ENCODE measurements at places on chromosomes 3 and 15. TPM values are rescaled to one million over a fixed set of nuclear protein-coding genes. Genes with fewer than 3 reads are reported as not detected.
A peak's percentile ranks its signal among the peaks of the same experiment; 100 is the strongest.

DNA sequence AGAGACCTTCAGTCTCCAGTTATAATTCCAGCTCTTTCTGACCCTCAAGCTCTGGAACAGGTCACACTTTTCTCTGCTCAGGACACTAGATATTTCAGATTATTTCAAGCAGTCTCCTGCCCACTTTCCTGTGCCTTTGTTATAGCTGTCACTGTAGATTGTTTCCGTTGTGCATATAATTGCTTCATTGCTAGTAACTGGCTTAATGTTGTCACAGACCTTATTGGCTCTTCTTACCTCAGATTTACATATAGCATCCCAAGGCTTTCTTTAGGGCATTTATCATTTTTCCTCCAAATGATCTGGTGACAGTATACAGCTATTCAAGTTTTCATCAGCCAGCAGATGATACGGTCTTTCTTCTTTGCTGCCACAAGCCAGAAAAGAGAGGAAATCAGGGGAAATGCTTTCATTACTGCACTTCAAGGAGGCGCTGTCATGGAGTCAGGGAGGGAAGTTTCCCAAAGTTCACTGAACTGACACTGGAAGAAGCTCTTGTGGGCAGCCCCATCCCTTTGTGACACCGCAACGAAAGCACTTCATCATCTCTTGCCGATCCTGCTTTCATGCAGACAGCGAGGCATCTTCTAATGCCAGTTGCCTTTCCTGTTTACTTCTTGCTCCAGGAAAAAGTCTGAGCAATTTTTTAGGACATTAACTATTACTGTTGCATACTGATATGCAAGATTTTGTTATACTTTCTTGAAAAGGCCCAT is 181.9 kb downstream of the CDIN1 start:
- no peaks in the 10 kb centered on the region for H3K4me1 ChIP-seq
- H3K36me3 ChIP-seq: no peaks in the 10 kb centered on the region
- H3K27me3 ChIP-seq: no peaks in the 10 kb centered on the region
- H3K4me3 ChIP-seq: no peak overlapping the region

- H3K27ac ChIP-seq: no peak overlapping the region
- no peak overlapping the region for H3K4me3 ChIP-seq
- no peak for DNase-seq
- H3K27me3 ChIP-seq: no peaks in the 10 kb centered on the region
- H3K4me1 ChIP-seq: no peaks in the 10 kb centered on the region
- H3K36me3 ChIP-seq: no peaks in the 10 kb centered on the region
Measured at GRCh38 chr15:43505738-43506137, 11.7 kb upstream of the MAP1A start.

Gene CGNL1
- total RNA-seq: 5.4 TPM

DNA sequence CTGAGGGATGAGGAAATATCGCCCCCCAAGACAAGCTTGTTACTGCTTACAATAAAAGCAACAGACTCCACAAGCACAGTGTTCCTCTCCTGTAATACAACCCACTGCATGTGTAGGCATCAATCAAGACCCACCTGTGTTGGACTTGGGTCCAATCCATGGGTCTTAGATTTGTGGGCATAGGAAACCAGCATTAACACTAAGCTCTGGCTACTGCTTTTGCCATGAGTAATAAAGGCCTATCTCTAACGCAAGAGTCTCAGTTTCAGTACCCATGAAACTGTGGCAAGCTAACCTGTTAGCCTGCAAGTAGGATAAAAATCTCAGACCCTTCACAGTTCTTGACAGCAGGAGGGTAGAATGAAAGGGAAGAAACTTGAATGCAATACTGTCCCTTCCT is 5.2 kb upstream of the EIF1B start:
- H3K4me3 ChIP-seq: no peak overlapping the region
- H3K27ac ChIP-seq: no peak overlapping the region
- H3K27me3 ChIP-seq: no peaks in the 10 kb centered on the region
- H3K36me3 ChIP-seq: no peaks in the 10 kb centered on the region
- no peaks in the 10 kb centered on the region for H3K4me1 ChIP-seq

DNA sequence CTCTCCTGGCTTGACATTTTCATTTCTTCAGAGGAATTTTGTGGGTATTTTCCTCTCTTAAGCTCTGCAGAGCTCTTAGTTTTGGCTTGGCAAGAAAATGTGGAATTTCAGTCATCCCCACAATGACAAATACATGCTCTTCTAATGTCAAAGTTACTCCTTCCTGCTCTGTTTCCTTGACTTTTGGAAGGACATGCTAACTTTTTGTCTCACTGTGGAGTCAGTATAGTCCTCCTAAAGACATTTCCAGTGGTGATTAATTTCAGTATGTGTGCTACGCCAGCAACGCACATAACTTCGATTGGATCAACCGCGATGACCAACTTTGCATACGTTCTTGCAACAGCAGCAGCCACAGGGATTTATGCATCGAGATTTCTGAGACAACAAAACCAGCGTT is 13.3 kb downstream of the EBLN2 start:
- no peaks in the 10 kb centered on the region for H3K27me3 ChIP-seq
- no peak overlapping the region for H3K27ac ChIP-seq
- no peak for DNase-seq
- no peaks in the 10 kb centered on the region for H3K4me1 ChIP-seq

- DNase-seq: peak; percentile 51
- H3K4me3 ChIP-seq: no peak overlapping the region
- no peaks in the 10 kb centered on the region for H3K4me1 ChIP-seq
- peak overlapping the region; percentile 33 for H3K27ac ChIP-seq
Measured at GRCh38 chr15:71559098-71559497, 251.3 kb upstream of the NR2E3 start.

Gene KBTBD13
- total RNA-seq: 0.33 TPM

- DNase-seq: no peak
- no peaks in the 10 kb centered on the region for H3K27me3 ChIP-seq
- H3K36me3 ChIP-seq: peaks cover 8% of the 10 kb centered on the region
- no peaks in the 10 kb centered on the region for H3K4me1 ChIP-seq
- no peak overlapping the region for H3K4me3 ChIP-seq
Measured at GRCh38 chr15:72340366-72340765, 20.4 kb upstream of the CELF6 start.

DNA sequence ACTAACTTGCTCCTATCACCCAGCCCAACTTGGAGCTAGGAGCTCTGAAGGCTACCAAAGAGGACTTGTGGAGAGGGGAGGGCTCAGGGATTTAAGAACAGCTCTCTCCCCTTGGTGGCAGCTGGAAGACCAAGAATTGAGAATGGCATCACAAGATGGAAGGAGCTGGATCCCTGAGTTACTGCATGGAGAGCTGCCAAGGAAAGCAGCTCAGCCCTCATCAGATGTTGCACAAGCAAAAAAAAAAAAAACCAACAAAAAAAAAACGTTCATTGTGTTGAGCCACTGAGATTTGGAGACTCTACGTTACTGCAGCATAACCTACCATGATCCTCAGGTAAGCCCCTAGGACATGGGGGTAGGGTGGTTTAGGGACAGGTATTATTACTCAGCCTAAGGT is 41.0 kb downstream of the ITGB5 start:
- no peaks in the 10 kb centered on the region for H3K27me3 ChIP-seq
- no peaks in the 10 kb centered on the region for H3K4me1 ChIP-seq
- peak overlapping the region; percentile 91 for H3K27ac ChIP-seq
- H3K4me3 ChIP-seq: no peak overlapping the region
- no peak for DNase-seq
- H3K36me3 ChIP-seq: no peaks in the 10 kb centered on the region

- H3K27me3 ChIP-seq: no peaks in the 10 kb centered on the region
- no peaks in the 10 kb centered on the region for H3K36me3 ChIP-seq
- no peaks in the 10 kb centered on the region for H3K4me1 ChIP-seq
- no peak for DNase-seq
- no peak overlapping the region for H3K27ac ChIP-seq
Measured at GRCh38 chr3:132145833-132146232, 111.0 kb upstream of the CPNE4 start.

DNA sequence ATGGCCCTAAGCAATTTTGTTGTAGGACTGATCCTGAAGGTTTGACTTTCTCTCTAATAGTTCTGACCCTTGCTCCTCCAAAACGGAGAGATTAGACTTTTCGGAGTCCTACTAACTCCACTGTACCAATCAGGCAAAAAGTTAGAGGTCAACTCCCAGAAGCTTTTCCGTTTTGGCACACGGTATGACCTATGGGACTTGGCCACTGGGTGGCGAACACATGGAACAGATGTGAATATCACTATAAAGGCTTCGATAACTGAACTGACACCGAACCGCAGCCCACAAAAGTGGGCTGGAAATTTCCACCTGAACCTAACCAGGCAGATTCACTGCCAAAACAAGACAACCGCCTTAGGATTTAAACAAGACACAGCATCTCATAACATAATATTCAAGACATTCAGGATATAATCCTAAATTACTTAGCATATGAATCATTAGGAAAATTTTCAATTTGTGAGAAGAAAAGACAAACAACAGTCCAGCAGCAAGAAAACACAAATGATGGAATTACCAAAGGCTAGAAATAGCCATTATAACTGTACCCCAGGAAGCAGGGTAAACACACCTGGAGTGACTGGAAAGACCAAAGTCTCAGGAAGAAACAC is 12.2 kb upstream of the TM2D3 start:
- no peak overlapping the region for H3K4me3 ChIP-seq

GRCh38 chr3:196971094-196971698 is 2.6 kb upstream of the PIGZ start:
- no peak overlapping the region for H3K27ac ChIP-seq
- no peaks in the 10 kb centered on the region for H3K4me1 ChIP-seq
- no peak overlapping the region for H3K4me3 ChIP-seq
- H3K36me3 ChIP-seq: no peaks in the 10 kb centered on the region
- no peaks in the 10 kb centered on the region for H3K27me3 ChIP-seq

GRCh38 chr3:38130631-38131065 is 6.3 kb downstream of the ACAA1 start:
- H3K36me3 ChIP-seq: no peaks in the 10 kb centered on the region
- no peak overlapping the region for H3K4me3 ChIP-seq
- no peak overlapping the region for H3K27ac ChIP-seq
- H3K27me3 ChIP-seq: no peaks in the 10 kb centered on the region

Gene PLA2G4B
- total RNA-seq: 10.2 TPM

Gene TTLL13
- not detected for total RNA-seq

GRCh38 chr15:70262171-70262570 is 164.5 kb upstream of the TLE3 start:
- H3K36me3 ChIP-seq: no peaks in the 10 kb centered on the region
- H3K4me1 ChIP-seq: peaks cover 8% of the 10 kb centered on the region
- no peak for DNase-seq
- H3K27me3 ChIP-seq: no peaks in the 10 kb centered on the region
- H3K4me3 ChIP-seq: no peak overlapping the region
- no peak overlapping the region for H3K27ac ChIP-seq

Gene SLC15A2
- 4.1 TPM for total RNA-seq

- peaks cover 18% of the 10 kb centered on the region for H3K4me1 ChIP-seq
- peak; percentile 60 for DNase-seq
- peak overlapping the region; percentile 93 for H3K4me3 ChIP-seq
Measured at GRCh38 chr3:152269056-152269830, 514 bp downstream of the MBNL1 start.

DNA sequence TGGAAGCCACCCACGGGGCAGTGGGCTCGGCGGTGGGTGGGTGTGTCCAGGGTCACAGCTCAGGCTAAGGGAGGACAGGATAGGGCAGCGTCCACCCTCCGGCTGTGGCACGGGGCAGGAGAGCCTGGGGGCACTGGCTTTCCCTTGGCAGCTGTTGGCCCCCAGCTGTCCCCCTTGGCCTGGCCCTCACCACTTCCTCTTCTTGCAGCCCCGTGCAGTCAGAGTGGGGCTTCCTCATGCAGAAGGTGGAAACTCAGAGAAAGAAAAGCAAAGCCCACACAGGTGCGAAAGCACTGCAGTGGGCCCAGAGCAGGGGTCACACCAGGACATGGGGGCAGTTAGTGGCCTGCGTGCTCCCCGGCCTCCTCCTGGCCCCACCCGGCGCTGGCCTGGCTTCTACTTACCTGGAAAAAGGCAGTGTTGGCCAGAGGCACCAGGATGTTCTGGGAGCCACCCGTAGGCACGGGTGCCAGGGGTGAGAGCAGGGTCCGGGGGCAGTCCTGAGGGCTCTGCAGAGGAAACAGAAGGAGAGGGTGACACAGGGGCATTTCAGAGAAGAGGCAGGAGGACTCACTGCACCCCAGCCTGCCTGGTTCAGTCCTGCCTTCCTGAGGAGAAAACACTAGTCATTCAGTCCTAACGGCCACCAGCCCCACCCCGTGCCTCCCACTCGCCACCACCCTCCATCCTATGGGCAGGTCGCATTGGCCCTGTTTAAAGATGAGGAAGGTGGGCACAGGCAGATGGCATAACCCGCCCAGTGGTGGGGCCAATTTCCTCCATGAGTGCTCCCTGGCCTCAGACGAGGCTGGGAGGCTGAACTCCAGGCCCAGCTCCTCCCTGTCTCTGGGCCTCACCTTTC is 28.3 kb downstream of the PLXND1 start:
- no peak for DNase-seq
- H3K27ac ChIP-seq: peak overlapping the region; percentile 86
- H3K4me3 ChIP-seq: no peak overlapping the region
- H3K36me3 ChIP-seq: no peaks in the 10 kb centered on the region

DNA sequence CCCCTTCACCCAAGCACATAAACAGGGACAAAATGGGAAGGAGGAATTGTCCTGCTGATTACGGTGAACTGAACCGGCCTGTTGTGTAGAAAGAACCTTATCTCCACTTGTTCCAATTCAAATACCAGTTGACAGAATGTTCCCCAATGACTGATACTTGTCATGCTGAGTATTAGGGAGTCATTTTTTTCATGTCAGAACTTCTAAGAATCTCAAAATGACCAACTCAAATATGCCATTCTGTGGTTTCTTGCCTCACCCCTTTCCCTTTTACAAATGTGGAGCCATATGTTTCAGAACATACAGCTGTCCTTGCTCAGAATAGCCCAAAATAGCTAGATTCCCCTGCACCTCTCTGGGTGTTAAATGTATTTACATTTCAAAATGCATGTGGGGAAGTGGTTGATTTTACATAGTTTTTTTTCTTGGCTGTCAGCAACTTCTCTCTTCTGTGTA is 405.9 kb upstream of the TBL1XR1 start:
- peak overlapping the region; percentile 74 for H3K27ac ChIP-seq
- no peaks in the 10 kb centered on the region for H3K27me3 ChIP-seq
- no peaks in the 10 kb centered on the region for H3K36me3 ChIP-seq
- no peak for DNase-seq
- H3K4me3 ChIP-seq: no peak overlapping the region

GRCh38 chr15:88776646-88777045 is 26.6 kb upstream of the ACAN start:
- no peak for DNase-seq
- H3K27me3 ChIP-seq: no peaks in the 10 kb centered on the region
- H3K36me3 ChIP-seq: no peaks in the 10 kb centered on the region
- H3K4me1 ChIP-seq: no peaks in the 10 kb centered on the region
- no peak overlapping the region for H3K4me3 ChIP-seq
- H3K27ac ChIP-seq: no peak overlapping the region

- no peak overlapping the region for H3K4me3 ChIP-seq
- no peaks in the 10 kb centered on the region for H3K27me3 ChIP-seq
- no peaks in the 10 kb centered on the region for H3K36me3 ChIP-seq
- peak overlapping the region; percentile 97 for H3K27ac ChIP-seq
- H3K4me1 ChIP-seq: peaks cover 48% of the 10 kb centered on the region
- no peak for DNase-seq
Measured at GRCh38 chr15:40334541-40334940, 6.2 kb downstream of the CCDC9B start.

- no peaks in the 10 kb centered on the region for H3K27me3 ChIP-seq
- no peak for DNase-seq
- H3K4me3 ChIP-seq: no peak overlapping the region
- no peak overlapping the region for H3K27ac ChIP-seq
- H3K36me3 ChIP-seq: no peaks in the 10 kb centered on the region
- H3K4me1 ChIP-seq: no peaks in the 10 kb centered on the region
Measured at GRCh38 chr15:65083262-65083701, 6.7 kb downstream of the KBTBD13 start.

GRCh38 chr3:98603580-98603979 is 10.2 kb upstream of the CPOX start:
- H3K27me3 ChIP-seq: no peaks in the 10 kb centered on the region
- no peaks in the 10 kb centered on the region for H3K4me1 ChIP-seq
- no peak overlapping the region for H3K4me3 ChIP-seq
- no peak overlapping the region for H3K27ac ChIP-seq
- H3K36me3 ChIP-seq: no peaks in the 10 kb centered on the region

- no peak overlapping the region for H3K27ac ChIP-seq
Measured at GRCh38 chr15:52144656-52145178, 32.1 kb upstream of the BCL2L10 start.

Gene TNIK
- 10.2 TPM for total RNA-seq
